ENCODE measurements at places on chromosomes 12 and 14.

DNA sequence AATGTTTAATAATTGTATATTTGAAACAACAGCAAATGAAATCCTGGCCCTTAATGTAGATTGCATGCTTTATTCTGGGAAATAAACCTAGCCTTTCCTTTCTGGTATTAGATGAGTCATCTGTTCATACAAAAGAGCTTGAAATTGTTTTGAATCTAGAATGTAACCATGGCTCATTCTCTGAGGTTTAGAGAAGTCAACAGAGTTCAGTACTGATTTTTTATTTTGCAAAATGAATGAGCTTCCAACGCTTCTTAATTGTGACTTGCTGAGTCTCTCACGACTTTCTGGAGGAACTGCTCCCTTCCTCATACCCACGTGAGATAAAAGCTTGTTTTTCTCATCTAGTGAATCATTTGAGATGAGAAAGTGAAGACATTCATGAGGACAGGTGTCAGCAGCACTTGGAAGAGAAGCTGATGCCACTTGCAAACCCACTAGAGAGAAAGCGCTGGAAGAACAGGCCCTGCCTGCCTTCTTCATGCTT is 509.6 kb downstream of the VRK1 start:
- DNase-seq = no peak

GRCh38 chr14:75155169-75155568 is 21.2 kb downstream of the TMED10 start:
- DNase-seq = no peak

GRCh38 chr14:101109347-101109638 is 205.8 kb upstream of the RTL1 start:
- no peak for DNase-seq

- DNase-seq = no peak
Observed at GRCh38 chr14:88030079-88030478, 25.1 kb downstream of the GPR65 start.

GRCh38 chr14:24690492-24690891 is 56.5 kb upstream of the GZMB start:
- DNase-seq = no peak
